ENCODE measurements at places on chromosomes 7 and 10. TPM values are rescaled to one million over a fixed set of nuclear protein-coding genes. Genes with fewer than 3 reads are reported as not detected.

MMRN2 gene
- 29.9 TPM for polyA plus RNA-seq

ADARB2 gene
- 0.63 TPM for polyA plus RNA-seq

CYP3A4 gene
- 0.05 TPM for polyA plus RNA-seq

ANKRD7 gene
- polyA plus RNA-seq, result 0.23 TPM

RBP4 gene
- polyA plus RNA-seq, result 2.9 TPM

NUTM2E gene
- polyA plus RNA-seq, result 0.53 TPM

CNOT4 gene
- 9.1 TPM for polyA plus RNA-seq

TMEM139 gene
- 1.2 TPM for polyA plus RNA-seq

LRWD1 gene
- 12.6 TPM for polyA plus RNA-seq

TPST1 gene
- polyA plus RNA-seq, result 42.6 TPM

GPRIN2 gene
- polyA plus RNA-seq, result not detected

STK17A gene
- 14.9 TPM for polyA plus RNA-seq

CUX1 gene
- 139 TPM for polyA plus RNA-seq

FLNC gene
- 6.5 TPM for polyA plus RNA-seq

NODAL gene
- not detected for polyA plus RNA-seq

ZNF804B gene
- polyA plus RNA-seq, result not detected

GPR15LG gene
- polyA plus RNA-seq, result not detected

EVX1 gene
- not detected for polyA plus RNA-seq

GRK5 gene
- polyA plus RNA-seq, result 43.4 TPM

SCRN1 gene
- 23.4 TPM for polyA plus RNA-seq

ESYT2 gene
- 42.7 TPM for polyA plus RNA-seq

SPAM1 gene
- not detected for polyA plus RNA-seq

PSMA2 gene
- 47.2 TPM for polyA plus RNA-seq

AVPI1 gene
- 20.8 TPM for polyA plus RNA-seq

OR2A1 gene
- 0.27 TPM for polyA plus RNA-seq

ARHGAP19 gene
- 6.7 TPM for polyA plus RNA-seq

CCDC146 gene
- polyA plus RNA-seq, result 5.3 TPM
